ENCODE measurements at places on chromosomes 3 and 15.

- peak; percentile 67 for DNase-seq
These were observed 11.1 kb upstream of the MBNL1 start for GRCh38 chr3:152257563-152258035.

DNA sequence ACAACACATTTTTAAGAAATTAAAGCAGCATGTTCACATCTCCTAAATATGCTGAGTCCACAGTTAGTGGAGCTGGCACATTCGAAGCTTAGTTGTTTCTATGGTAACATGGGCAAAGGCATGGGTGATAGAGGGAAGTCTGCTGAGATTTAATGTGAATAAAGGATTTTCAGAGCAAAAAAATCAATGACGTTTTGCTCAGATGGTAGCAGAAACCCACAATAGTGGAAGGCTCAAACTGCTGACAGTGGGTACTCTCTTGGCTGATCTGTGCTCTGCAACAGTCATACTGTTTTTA, 795.1 kb upstream of the ARPP21 start:
- no peak for DNase-seq

GRCh38 chr3:12938258-12938711, 96.9 kb upstream of the RPL32 start:
- no peak for DNase-seq

DNA sequence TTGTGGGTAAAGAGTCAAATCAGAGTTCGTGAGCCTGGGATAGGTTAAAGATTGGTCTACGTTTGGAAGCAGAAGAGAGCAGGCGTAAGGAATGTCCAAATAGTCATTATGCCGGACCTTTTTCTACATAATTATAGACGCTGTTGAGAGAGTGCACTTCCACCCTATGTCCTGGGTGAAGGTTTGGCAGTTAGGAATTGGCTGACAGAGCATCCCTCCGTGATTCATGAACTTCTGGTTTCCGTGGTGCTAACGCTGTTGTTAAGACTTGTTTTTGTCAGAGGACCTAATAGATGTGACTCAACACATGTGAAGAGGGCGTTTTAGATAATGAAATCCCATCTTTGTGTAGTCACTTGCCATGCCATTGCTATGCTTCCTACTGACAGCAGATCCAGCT, 1.1 kb downstream of the EAF1 start:
- DNase-seq, result no peak

DNA sequence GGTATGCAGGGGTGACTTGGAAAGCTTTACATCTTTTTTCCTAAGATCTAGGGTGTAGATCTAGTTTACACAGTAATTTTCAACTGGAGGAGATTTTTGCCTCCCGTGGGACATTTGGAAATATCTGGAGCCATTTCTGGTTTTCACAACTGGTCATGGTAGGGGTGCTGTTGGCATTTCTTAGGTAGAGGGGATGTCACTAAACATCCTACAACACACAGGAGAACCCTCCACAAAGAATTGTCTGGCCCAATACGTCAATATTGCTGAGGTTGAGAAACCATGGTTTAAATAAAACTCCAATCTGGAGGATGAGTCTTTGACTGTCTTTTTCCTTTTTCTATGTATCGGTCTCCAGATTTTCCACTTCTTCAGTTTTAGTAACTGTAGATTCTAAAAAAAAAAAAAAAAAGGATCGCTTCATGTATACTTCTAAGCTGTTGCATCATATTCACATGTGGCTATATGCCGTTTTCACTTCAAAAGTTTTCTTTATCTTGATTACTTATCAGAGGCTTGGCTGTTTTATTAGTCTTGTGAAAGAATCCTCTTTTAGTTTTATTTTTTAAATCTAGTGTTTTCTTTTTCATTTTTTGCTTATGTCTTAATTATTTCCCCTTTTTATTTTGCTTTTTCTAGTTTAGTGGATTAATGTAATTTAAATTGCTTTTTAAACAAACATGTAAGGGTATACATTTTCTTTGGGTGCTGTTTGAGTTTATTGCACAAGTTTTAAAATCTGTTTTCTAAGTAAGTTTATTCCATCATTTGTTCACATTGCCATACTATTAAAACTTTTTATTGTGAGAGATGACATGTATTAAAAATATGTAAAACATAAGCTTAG, 21.2 kb downstream of the UBE2Q2 start:
- DNase-seq, result no peak

Data from central memory CD4-positive, alpha-beta T cell (primary cell).